8988T (cell line): ENCODE measurements at places on chromosomes 2 and 18.

- no peak for DNase-seq
Measured at GRCh38 chr2:158181171-158181570, 79.5 kb downstream of the UPP2 start.

DNA sequence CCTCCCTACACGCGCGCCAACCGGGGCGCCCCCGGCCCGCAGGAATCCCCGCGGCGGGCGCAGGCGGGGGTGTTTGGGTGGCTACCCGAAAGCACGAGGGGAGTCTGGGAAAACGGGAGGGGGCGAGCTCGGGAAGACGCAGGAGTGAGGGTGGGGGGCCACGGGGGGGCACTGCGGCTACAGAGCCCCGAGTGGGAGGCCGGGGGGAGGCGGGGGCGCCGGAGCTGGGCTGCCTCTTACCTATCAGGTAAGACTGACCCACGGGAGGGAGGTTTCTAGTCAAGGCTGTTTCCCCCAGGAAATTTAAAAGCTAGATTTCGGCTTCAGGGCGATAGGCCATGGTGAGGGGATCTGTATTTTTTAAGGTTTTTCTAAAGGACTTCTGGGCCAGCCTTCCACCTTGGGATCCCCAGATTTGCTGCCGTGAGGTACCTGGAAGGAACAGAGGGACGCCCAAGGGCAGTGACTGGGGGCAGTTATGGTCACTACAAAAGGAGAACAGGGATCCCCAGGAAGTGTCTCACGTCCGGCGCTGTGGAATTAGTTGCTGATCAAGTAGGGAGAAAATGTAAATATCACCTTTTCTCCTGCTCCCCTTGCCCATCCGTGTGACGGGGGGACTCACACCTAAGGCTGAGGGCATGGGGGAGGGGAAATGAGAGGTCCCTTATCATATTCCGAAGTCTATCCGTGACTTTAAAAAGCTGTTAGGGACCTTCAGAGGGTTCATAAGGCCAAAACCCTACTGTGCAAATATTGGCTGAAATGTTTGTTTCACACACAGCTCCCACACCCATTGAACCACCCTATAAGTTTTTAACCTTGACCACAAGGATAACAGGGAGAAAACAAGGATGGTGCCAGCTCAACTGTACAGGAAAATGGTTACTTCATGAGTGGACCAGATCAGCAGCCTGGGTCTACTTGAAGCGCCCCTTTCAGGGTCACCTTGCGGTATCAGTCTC lies 638 bp upstream of the IRS1 start:
- peak; percentile 35 for DNase-seq

DNA sequence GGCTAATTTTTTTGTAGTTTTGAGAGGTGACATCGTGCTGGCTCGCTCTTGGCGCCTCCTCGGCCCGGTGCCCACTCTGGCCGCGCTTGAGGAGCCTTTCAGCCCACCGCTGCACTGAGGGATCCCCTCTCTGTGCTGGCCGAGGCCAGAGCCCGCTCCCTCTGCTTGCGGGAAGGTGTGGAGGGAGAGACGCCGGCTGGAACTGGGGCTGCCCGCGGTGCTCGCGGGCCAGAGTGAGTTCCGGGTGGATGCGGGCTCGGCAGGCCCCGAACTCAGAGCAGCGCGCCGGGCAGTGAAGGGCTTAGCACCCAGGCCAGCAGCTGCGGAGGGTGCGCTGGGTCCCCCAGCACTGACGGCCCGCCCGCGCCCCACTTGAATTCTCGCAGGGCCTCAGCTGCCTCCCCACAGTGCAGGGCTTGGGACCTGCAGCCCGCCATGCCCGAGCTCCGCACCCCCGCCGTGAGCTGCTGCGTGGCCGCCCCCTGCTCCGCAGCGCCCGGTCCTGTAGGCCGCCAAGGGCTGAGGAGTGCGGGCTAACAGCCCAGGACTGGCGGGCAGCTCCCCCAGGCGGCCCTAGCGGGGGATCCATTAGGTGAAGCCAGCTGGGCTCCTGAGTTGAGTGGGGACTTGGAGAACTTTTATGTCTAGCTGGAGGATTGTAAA lies 113.2 kb upstream of the ZSWIM2 start:
- DNase-seq = no peak

DNA sequence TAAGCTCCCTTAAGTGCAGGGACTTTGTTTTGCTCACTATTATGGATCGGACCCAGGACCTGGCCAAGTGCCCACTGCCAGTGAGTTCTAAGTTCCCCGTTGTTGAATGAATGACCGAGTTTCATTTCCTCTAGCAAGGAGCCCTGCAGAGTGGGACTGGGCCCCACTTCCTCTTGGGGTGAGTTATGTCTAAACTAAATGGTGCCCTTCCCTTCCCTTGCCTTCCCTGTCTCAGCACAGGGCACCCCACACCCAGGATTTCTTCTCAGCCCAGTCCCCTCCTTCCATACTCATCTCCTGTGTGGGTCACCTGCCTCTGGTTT lies 195.3 kb upstream of the HS6ST1 start:
- no peak for DNase-seq
